ENCODE measurements at places on chromosomes 7 and 10.

- DNase-seq = no peak
Observed at GRCh38 chr10:112308125-112308502, 24.9 kb downstream of the TECTB start.

- DNase-seq = no peak
Observed at GRCh38 chr10:94101894-94102293, 108.2 kb downstream of the PLCE1 start.

DNA sequence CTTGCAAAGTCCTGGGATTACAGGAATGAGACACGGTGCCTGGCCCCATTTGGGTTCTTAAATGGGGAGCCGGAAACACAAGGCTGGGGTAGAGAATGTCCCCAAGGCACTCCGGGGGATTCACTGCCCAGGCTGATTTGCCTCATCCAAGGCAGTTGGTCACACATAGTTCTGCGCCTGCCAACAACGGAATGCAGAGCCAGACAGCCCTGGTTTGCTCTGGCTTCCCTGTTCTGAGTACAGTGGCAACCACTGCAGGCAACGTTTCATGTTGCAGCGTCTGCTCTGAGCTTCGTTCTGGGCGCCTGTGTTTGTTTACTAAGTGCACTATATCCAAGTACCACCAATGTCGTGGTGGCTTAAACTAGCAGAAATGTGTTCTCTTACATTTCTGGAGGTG lies 61.7 kb upstream of the C1QL3 start:
- DNase-seq = no peak

- DNase-seq = no peak
Observed at GRCh38 chr10:76736392-76736791, 901.2 kb downstream of the KCNMA1 start.

- peak; percentile 60 for DNase-seq
Observed at GRCh38 chr7:26376175-26376917, 84.7 kb downstream of the SNX10 start.

All from left colon (tissue), 2 donors.